ENCODE measurements at places on chromosomes 12 and 14. TPM values are rescaled to one million over a fixed set of nuclear protein-coding genes. Genes with fewer than 3 reads are reported as not detected.

COX8C gene
- total RNA-seq: not detected

DACT1 gene
- total RNA-seq: 18.6 TPM

SERPINA1 gene
- total RNA-seq: 1,861 TPM

GRCh38 chr12:96711364-96711763 lies 195.7 kb upstream of the NEDD1 start:
- no peak for DNase-seq

DNA sequence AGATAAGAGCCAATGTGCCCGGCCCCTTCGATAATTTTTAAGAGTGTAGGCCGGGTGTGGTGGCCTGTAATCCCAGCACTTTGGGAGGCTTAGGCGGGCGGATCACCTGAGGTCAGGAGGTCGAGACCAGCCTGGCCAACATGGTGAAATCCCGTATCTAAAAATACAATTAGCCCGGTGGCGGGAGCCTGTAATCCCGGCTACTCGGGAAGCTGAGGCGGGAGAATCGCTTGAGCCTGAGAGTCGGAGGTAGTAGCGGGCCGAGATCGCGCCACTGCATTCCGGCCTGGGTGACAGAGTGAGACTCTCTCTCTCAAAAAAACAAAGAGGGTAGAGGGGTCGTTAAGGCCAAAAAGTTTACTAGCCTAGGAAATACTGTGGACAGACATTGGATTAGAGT lies 2.6 kb downstream of the KRAS start:
- DNase-seq: no peak

DNA sequence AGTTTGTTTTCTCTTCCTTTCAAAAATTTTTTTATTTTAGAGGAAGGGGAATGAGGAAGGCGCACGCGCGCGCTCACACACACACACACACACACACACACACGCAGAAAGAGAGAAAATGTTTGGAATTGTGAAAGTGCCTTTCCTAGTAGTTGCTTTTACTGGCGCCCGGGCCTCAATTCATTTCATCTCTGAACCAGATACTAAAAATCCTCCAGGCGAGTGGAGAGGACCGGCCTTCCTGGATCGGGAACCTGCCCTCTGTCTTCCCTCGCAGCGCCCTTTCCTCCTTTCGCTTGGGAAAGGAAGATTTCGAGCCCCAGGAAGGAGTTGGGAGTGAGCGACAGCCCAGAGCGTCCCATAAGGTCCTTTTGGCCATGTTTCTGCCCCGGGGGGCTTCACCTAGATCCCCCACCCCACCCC lies 7.8 kb upstream of the TBX3 start:
- peak; percentile 35 for DNase-seq

DNA sequence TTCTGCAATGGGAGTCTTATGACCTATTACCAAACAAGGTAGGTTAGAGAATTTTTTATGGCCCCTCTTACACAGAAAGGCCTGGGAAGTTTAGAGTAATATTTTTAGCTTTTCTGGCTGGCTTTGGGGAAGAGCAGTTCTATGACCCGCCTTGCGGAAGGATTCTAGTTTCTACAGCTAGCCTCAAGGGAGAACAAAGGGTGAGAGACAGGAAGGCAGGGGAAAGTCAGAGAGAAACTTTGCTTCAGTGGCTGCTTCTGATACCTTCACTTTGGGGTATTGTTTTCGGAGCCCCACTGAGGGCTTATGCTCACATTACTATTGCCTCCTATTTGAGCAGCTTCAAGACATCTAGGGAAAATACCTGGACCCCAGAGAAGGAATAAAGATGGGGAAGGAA lies 80.7 kb upstream of the NUDT4 start:
- DNase-seq: no peak

- no peak for DNase-seq
Observed at GRCh38 chr12:102483466-102483865, 3.1 kb upstream of the IGF1 start.

- peak; percentile 56 for DNase-seq
Observed at GRCh38 chr12:49777800-49778748, 36.7 kb downstream of the TMBIM6 start.

DNA sequence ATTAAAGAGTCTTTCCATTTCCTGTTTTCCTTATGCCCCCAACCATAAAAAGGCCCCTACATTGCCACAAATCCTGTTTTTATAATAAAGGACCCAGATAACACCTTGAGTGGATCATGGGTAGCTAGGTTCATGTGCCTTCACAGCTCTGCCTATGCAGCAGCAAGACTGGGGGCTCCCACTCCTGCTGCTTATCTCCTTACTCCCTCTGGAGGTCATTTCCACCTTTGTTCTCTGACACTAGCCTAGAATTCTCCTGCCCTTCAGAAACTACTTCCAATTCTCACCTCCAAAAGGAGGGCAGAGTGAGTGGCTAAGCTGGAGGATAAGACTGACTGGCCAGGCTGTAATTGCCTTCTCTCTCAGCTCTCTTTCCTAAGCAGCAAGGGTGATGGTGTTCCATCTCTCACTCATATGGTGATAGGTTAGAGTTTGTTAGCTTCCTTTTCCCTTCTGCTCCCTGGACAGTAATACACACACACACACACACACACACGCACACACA lies 20.0 kb upstream of the STAC3 start:
- no peak for DNase-seq

All from kidney (tissue), 22 donors.